ENCODE measurements at places on chromosomes 6 and 20. TPM values are rescaled to one million over a fixed set of nuclear protein-coding genes. Genes with fewer than 3 reads are reported as not detected.
A peak's percentile ranks its signal among the peaks of the same experiment; 100 is the strongest.

TMC2 gene
- total RNA-seq, result not detected

ADGRG6 gene
- 3.6 TPM for total RNA-seq

ID1 gene
- 0.62 TPM for total RNA-seq

GRCh38 chr20:22928679-22929078, 106.4 kb upstream of the SSTR4 start:
- no peak for DNase-seq
- H3K4me1 ChIP-seq, result no peaks in the 10 kb centered on the region
- H3K27ac ChIP-seq, result no peak overlapping the region
- H3K36me3 ChIP-seq, result no peaks in the 10 kb centered on the region
- no peak overlapping the region for H3K4me3 ChIP-seq

DNA sequence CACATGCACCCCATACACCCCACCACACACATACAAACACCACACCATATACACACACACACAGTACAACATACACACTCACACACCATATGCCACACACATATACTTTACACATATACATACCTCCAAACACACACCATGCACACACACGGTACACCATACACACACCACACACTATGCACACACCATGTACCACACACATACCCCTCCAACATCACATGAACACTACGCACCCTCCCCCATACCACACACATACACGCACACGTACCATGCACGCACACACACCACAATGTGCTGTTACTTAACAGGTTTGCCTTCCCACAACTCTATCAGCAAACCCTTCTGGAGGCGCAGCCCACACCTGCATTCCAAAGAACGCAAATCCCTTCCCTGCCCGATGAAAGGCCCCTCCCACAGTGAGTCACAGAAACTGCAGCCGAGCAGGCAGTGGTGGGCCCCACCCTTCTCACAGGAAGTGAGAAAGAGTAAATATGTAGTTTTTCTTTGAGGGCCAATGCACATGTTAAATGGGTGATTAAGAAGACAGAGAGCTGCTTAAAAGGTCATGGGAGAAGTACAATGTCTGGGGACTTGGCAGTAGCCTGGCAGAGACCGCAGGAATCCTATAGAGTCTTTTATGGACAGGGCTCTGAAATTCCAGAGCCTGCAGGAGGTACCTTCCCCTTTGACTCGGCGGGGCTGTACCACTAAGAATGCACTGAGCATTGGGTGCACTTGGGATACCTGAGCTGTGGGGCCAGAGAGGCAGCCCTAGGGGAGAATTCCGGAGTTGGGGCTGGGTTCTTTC, 34.1 kb upstream of the EZR start:
- H3K36me3 ChIP-seq, result no peaks in the 10 kb centered on the region
- H3K27me3 ChIP-seq, result no peaks in the 10 kb centered on the region
- peak overlapping the region; percentile 55 for H3K4me3 ChIP-seq
- peak; percentile 81 for DNase-seq
- peaks cover 47% of the 10 kb centered on the region for H3K4me1 ChIP-seq

DNA sequence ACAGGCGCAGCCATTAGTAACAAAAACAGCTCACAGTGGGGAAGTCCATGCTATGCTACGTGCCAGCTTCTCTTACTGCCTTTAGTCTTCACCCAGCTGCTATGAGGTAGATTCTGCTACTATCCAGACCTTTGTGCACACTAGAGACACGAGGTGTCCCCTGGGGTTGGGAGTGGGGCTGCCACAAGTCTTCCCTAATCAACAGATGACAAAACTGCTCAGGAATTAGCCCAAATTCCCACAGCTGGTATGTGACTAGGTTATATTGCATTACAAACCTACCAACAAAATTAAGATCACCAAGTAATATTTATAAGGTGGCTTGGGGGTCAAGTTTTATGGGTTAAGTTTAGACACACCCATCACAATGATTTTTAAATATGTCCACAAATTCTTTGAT, 63.3 kb downstream of the PSMB1 start:
- H3K27me3 ChIP-seq, result no peaks in the 10 kb centered on the region
- H3K4me1 ChIP-seq, result no peaks in the 10 kb centered on the region
- no peak for DNase-seq
- no peak overlapping the region for H3K4me3 ChIP-seq

GRCh38 chr20:9792674-9793073, 46.2 kb downstream of the PAK5 start:
- no peak for DNase-seq
- H3K4me3 ChIP-seq, result no peak overlapping the region
- no peaks in the 10 kb centered on the region for H3K27me3 ChIP-seq
- no peaks in the 10 kb centered on the region for H3K36me3 ChIP-seq
- no peak overlapping the region for H3K27ac ChIP-seq
- no peaks in the 10 kb centered on the region for H3K4me1 ChIP-seq

- no peaks in the 10 kb centered on the region for H3K36me3 ChIP-seq
- H3K4me1 ChIP-seq, result peaks cover 28% of the 10 kb centered on the region
- H3K27me3 ChIP-seq, result no peaks in the 10 kb centered on the region
Observed at GRCh38 chr6:108944707-108945680, 96.8 kb downstream of the ARMC2 start.

DNA sequence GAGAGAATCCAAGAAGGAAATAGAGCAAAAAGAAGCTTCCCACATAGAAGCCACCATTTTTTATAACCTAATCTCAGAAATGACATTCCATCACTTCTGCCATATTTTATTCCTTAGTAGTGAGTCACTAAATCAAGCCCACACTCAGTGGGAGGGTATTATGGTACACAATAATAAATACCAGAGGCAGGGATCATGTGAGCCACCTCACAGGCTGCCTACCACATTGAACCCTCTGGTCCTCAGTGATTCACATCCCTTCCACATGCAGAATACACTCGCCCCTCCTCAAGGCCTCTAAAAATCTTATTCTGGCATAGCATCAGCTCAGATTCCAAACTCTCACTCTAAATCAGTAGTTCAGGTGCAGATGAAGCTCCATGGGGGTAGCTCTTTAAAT, 49.4 kb downstream of the TMC2 start:
- H3K4me3 ChIP-seq, result no peak overlapping the region
- H3K27me3 ChIP-seq, result no peaks in the 10 kb centered on the region
- no peaks in the 10 kb centered on the region for H3K4me1 ChIP-seq
- no peak overlapping the region for H3K27ac ChIP-seq

DNA sequence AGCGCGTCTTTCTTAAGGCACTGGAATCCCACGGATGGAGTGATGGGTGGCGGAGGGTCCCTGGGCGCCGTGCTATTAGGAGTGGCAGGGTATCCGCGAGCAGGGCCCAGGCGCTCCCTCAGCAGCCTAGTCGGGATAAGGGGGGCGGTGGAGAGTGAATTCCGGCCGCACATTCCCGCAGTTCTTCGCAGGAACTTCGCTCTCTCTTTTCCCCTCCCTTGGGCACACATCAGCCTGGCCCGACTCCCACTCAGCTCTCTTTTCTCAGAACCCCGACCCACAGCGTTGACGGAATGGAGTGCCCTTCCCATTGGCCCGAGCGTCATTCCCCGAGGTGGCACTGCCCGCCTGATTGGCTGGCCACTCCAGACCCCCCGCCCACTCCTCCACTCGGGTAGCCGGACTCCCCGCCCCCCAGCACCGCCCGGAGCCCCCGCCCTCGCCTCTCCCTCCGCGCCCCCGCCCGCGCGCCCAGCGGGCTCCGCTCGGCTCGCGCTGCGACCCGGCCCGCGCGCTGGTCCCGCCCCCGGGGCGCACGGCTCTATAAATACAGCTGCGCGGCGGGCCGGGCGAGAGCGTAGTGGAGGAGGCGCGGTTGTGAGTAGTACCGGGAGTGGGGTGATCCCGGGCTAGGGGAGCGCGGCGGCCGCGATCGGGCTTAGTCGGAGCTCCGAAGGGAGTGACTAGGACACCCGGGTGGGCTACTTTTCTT, at the start of gene ID4:
ID4 (plus strand) TSS at position 572 of the 712 bp plus-strand sequence. CDS start 385 bp downstream, outside the sequence.
- H3K27ac ChIP-seq, result no peak within 1 kb of the TSS
- no peak for DNase-seq
- no peaks in the 10 kb centered on the region for H3K36me3 ChIP-seq

All from naive thymus-derived CD4-positive, alpha-beta T cell (primary cell).